NCI-H446 treated with DMSO at 0.1 percent for 48 hours (cell line): ENCODE measurements at places on chromosomes 7 and 10.

DNA sequence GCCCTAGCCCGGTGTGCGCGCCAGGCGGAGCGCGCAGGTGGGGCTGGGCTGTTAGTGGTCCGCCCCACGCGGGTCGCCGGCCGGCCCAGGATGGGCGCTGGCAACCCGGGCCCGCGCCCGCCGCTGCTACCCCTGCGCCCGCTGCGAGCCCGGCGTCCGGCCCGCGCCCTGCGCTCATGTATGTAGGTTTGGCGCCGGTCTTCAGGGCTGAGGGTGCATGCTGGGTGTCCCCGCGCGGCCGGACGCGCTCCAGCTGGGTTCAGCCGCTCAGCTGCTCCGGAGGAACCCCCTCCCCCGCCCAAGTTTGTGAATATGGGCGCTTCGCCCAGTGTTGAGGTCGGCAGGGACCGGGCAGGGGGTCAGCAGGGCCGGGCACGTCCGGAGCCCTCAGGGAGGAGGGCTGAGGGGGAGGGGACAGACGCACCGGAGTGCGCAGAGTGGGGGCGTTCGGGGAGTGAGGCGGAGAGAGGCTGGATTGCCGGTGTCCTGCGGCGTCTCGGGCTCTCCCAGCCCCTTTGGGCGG is 559 bp downstream of the VWC2 start:
- DNase-seq: no peak

GRCh38 chr7:98553666-98554065 is 63.4 kb upstream of the NPTX2 start:
- no peak for DNase-seq

GRCh38 chr7:11313801-11314200 is 340.1 kb downstream of the PHF14 start:
- DNase-seq: peak; percentile 70

GRCh38 chr10:87886635-87887034 is 23.2 kb downstream of the PTEN start:
- no peak for DNase-seq

DNA sequence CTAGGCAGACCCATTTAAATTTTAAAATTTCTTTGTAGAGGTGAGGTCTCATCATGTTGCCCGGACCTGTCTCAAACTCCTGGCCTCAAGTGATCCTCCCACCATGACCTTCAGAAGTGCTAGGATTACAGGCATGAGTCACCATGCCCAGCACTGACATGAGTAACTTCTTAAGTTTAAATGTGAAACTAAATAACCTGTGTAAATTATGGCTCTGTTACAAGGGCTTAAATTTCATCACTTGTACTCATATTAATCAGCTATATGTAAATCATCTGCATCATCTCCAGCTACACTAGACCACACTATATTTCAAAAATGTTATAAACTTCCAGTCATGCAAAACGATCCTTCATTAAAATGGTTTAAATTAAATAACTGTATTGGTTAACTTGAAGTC is 56.1 kb downstream of the ATAD1 start:
- DNase-seq: no peak
